RWPE1 (cell line): ENCODE measurements at places on chromosomes 3 and 15.

GRCh38 chr3:57544181-57545125 lies at the start of gene DNAH12:
Gene DNAH12 (minus strand): TSS chr3:57544344. CDS start chr3:57542870, 1,474 bp downstream.
- DNase-seq, result no peak

DNA sequence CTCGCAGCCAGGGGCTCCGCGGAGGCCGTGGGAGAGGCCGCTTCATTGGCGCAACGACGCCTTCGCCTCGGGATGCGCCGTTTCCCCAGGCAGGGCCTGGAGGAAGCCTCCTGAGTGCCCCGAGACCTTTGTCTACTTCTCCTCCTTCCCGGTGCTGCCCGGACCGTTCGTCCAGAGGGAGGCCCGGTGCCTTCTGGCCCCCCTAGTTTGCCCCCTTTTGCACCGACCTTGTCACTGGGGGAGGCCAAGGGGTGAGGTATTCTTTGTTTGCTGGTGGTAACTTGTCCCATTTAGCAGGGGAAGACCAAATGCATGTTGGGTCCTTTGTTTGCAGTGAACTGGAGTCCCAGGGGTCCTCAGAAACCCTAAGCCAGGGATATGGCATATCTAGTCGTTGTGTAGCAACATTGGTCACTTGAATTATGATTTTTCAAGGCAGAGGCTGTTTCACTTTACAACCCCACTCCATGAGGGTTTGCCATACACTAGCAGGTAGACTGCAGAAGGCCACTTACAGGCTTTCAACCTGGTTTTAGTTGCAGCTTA lies 615 bp downstream of the DHX30 start:
- DNase-seq, result no peak

- DNase-seq, result no peak
Measured at GRCh38 chr15:92316586-92317295, 76.9 kb upstream of the ST8SIA2 start.

DNA sequence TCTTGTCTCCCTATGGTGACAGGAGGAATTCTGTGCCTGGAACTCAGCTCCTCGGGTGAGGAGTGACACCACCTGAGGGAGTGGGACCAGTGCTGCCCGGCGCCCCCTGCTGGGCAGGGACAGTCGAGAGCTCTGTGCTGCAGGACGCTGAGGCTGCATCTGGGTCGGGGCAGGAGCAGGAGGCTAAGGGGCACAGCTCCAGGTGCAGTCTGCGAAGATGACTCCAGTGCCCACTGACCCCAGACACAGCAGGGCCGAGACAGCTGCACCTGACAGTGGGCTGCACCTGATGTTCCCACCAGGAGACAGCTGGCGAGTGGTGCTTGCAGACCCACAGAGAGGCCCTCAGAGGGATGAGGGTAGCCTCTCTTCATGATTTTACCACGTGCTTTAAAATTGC lies 152.9 kb downstream of the ATP10A start:
- no peak for DNase-seq

DNA sequence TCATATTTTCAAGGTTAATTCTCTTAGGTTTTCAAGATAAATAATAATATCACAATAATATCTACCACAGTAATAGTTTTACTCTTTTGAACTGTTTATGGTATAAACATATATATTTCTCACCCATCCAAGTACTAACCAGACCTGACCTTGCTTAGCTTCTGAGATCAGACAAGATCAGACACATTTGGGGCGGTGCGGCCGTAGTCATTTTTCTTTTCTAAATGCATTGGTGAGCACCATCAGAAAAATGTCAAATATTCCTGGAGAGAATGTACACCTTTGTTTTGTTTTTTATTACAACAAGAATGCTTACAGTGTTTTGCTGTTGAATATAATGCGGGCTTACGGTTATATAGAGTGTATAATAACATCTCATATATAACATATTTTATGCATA lies 267.8 kb downstream of the ADAMTS17 start:
- DNase-seq, result peak; percentile 65
